ENCODE measurements at places on chromosomes 5 and 9. TPM values are rescaled to one million over a fixed set of nuclear protein-coding genes. Genes with fewer than 3 reads are reported as not detected.

DNA sequence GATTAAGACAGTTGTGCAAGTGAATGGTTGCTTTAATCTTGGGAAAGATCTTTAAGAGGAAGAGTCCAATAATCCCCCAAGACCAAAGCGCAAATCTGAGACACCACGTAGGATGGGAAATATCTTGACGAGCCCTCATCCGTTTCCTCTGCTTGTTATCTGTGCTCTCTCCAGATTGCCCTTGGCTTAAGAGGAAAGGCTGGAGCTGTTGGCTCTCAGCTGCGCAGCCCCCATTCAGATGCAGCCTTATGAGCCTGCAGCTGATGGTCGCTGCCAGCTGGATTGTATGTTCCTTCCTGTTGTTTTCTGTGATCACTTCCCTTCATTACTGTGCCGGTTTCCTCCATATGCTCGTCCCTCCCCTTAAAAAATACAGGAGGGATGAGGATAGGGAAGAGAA, 47.7 kb downstream of the PWWP2A start:
- no peak for DNase-seq

- no peak for DNase-seq
Measured at GRCh38 chr5:54215233-54215736, 95.1 kb downstream of the ARL15 start.

DNA sequence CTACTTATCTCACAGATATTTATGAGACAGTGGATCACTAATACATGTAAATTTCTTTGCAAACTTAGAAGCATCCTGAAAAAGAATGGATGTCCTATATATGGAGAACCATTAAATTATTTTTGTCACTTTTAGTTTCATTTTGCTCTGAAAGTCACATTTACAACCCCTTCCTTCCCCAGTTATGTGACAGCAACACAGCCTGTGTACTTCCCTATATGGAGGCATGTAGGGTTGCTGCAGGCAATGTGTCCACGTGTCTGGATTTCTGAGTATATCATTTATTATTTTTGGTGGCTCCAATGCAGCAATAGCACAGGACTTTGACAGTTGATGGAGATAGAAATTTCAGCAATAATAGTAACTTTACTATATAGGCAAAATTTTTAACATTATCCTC, 156.4 kb downstream of the ST8SIA4 start:
- no peak for DNase-seq

DNA sequence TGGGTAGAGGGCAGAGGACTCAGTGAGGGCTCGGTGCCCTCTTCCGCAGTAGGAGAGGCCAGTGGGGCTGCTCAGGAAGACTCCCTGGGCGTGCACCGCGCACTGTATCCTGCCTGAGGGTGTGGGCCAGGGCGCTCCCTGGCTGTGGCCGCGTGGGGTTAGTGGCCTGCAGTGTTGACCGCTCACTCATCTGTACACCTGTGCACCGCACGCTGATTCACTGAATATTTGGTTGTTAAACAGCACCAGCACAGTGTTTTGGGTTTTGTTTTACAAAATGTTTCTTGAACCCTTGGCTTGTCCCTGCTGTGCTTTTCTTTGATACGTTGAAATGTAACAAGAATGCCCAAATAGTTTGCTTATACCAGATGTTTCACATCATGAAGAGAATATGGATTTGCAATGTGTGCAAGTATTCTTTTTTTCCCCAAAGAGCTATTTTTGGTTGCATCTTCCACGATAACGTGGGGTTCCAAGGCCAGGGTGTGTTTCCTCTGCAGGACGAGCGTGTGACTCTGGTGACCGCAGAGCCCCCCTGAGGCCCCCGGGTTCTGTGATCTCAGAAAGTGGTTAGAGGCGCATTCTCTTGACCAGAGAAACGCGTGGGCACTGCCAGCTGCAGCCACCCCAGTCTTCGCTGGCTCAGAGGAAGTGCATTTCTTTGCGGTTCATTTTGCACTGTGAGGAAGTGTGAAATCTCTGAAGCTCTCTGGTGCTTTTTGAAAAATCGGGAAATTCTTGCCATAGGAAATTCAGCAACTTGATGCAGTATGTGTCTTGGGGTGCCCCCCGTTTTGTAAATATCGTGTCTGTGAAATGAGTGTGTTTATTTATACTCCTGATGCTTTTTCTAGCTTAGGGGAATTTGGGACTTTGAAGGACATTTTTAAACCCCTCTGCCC, 46.9 kb downstream of the AHRR start:
- DNase-seq, result no peak

GRCh38 chr5:4189317-4189716, 593.7 kb downstream of the IRX1 start:
- no peak for DNase-seq

DNA sequence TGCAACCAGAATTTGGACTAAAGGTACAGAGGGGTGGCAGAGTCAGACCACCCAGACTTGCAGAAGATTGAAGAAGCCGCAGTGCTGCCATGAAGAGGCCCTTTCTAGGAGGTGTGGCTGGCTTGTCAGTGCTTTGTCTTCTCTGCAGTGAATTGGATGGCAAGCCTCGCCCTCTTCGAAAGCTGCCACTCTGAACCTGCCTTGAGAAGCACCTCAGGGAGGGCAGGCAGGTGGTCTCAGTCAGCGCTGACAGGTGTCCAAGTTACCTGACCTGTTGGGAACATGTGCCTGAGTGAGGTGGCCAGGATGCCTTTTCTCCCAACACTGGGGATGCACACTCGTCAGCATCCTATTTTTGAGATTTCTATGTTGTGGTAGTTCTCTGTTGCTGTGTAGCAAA, 6.2 kb downstream of the TENT4A start:
- no peak for DNase-seq

DNA sequence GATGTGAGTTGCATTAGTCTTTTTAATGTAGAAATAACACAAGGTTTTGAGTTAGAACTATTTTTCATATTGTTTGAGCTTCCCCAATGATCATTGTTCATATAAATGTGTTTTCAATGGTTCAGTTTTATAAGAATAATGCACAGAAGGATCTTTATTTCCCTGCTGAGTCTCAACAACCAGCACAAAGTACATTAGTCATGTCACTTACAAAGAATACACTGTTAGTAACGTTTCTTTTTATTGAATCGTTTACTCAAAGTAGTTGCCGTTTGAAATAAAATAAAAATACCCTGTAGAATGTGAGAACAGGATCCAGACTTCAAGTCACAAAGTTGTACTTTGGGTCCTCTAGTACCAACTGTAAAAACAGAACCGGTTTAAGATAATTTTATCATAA, 41.5 kb downstream of the ERCC8 start:
- no peak for DNase-seq

GRCh38 chr9:116497095-116497890, 189.8 kb upstream of the TRIM32 start:
- no peak for DNase-seq

GRCh38 chr9:124749781-124750180, 21.3 kb downstream of the NR6A1 start:
- no peak for DNase-seq

GRCh38 chr5:150346592-150346991, 10.9 kb upstream of the TCOF1 start:
- no peak for DNase-seq

DNA sequence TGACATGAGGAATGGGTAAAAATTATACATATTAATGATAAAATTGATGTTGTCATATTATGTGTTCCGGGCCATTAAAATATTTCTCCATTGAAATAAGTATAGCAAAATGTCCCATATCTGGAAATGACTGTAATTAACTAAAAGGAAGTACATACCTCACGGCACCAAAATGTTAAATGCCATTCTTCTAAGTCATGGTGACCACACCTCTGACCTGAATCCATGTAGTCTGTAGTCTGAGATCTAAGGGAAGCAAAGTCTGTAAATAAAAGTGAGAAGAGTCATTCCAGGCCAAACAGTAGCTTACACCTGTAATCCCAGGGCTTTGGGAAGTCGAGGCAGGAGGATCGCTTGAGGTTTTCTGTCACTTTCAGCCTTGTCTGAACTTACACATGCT, 8.7 kb upstream of the GDA start:
- DNase-seq, result no peak

DNA sequence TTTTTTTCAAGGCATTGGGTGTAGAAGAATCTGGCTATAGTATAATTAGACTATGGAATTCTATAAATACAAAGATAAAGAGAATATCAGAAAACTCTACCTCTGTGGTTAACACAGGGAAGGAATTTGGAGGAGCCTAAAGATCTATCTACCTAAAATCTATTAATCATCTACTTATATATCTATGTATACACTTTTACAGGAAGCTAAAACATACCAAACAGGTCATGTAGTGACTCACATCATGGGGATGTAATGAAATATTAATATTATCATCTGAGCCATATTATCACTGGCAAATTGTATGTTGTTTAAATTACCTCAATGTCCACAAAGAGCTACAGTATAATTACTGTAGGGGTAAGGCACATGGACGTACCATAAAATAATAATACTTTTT, 1748.2 kb downstream of the EFNA5 start:
- DNase-seq, result no peak

GRCh38 chr5:132268769-132269551, 11.5 kb downstream of the PDLIM4 start:
- peak; percentile 55 for DNase-seq

DNA sequence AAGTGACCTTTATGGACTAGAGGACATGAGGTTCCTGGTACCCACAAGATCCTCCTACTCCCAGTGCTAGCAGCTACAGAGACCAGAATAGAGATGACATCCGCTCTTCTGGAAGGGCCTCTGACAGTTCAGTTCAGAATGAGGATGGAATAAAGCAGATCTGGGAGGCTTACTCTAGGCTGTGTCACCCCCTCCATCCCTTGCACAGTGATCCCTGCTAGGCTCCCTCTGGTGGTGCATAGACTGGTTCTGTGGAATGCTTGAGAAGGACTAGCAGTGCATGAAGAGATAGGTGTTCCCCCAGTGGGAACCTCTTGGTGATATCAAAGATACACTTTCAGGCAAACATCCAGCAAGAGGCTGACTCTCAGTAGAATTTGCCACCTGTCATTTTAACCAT, 83.0 kb downstream of the NPR3 start:
- peak; percentile 6 for DNase-seq

Gene MUSK
- total RNA-seq, result not detected

Gene FPGS
- total RNA-seq, result 84.9 TPM

Gene SH3GL2
- total RNA-seq, result 0.67 TPM

Gene PCDHB7
- not detected for total RNA-seq

Gene DEPDC1B
- 38.7 TPM for total RNA-seq

Data from H7 (cell line).